Right atrium auricular region (tissue), 2 donors: ENCODE measurements at places on chromosomes 16 and 17. TPM values are rescaled to one million over a fixed set of nuclear protein-coding genes. Genes with fewer than 3 reads are reported as not detected.

GRCh38 chr16:55120826-55121225 is 190.2 kb downstream of the IRX5 start:
- H3K4me1 ChIP-seq: no peaks in the 10 kb centered on the region
- no peak overlapping the region for H3K4me3 ChIP-seq
- DNase-seq: no peak
- H3K36me3 ChIP-seq: no peaks in the 10 kb centered on the region
- no peaks in the 10 kb centered on the region for H3K27me3 ChIP-seq
- no peak overlapping the region for H3K27ac ChIP-seq

DNA sequence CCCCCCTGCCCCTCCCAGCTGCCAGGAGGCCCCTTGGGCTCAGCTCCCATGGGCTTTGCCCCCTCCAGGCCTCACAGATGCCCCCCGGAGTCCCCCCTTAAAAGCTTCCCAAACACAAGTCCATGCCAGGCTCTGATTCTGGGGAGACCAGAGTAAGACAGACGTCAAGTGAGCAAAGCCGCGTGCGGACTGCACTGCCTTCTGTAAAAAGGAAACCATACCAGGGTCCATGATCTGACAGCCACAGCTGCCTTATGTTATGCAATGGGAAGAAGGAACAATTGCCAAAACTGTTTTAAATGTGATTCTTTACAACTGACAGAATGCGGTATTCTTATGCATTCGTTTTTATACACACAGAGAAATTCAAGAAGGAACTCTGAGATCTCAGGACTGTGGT is 17.9 kb upstream of the HEXD start:
- H3K27me3 ChIP-seq: no peaks in the 10 kb centered on the region
- peaks cover 31% of the 10 kb centered on the region for H3K36me3 ChIP-seq
- no peak overlapping the region for H3K4me3 ChIP-seq
- H3K4me1 ChIP-seq: peaks cover 7% of the 10 kb centered on the region

- no peaks in the 10 kb centered on the region for H3K36me3 ChIP-seq
- no peak for DNase-seq
- H3K27ac ChIP-seq: no peak overlapping the region
- no peak overlapping the region for H3K4me3 ChIP-seq
Observed at GRCh38 chr16:30488764-30489605, 16.4 kb downstream of the ITGAL start.

GRCh38 chr17:6413065-6413464 is 21.9 kb downstream of the AIPL1 start:
- H3K27me3 ChIP-seq: no peaks in the 10 kb centered on the region
- no peaks in the 10 kb centered on the region for H3K4me1 ChIP-seq
- no peak overlapping the region for H3K27ac ChIP-seq
- H3K36me3 ChIP-seq: no peaks in the 10 kb centered on the region
- no peak overlapping the region for H3K4me3 ChIP-seq

DNA sequence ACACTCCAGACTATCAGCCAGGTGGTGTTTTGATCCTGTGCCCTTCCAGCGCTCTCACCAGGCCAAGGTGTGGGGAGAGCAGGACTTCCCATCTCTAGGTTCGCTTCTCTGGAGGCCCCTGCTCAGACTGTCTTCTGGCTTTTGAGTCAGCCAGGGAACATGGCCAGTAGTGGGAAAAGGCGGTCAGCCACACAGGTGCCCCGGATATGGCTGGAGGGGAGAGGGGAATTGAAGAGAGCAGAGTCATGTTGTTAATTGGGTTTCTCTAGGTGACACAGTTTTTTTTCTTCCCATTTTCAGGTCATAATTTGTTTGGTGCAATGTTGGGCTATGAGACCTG is 1.5 kb downstream of the MINK1 start:
- peaks cover 52% of the 10 kb centered on the region for H3K4me1 ChIP-seq
- no peaks in the 10 kb centered on the region for H3K36me3 ChIP-seq
- no peak for DNase-seq
- H3K27me3 ChIP-seq: no peaks in the 10 kb centered on the region
- no peak overlapping the region for H3K4me3 ChIP-seq

- peak overlapping the region; percentile 38 for H3K4me3 ChIP-seq
- no peaks in the 10 kb centered on the region for H3K36me3 ChIP-seq
Observed at GRCh38 chr17:61456688-61457225, 4.5 kb downstream of the TBX4 start.

DNA sequence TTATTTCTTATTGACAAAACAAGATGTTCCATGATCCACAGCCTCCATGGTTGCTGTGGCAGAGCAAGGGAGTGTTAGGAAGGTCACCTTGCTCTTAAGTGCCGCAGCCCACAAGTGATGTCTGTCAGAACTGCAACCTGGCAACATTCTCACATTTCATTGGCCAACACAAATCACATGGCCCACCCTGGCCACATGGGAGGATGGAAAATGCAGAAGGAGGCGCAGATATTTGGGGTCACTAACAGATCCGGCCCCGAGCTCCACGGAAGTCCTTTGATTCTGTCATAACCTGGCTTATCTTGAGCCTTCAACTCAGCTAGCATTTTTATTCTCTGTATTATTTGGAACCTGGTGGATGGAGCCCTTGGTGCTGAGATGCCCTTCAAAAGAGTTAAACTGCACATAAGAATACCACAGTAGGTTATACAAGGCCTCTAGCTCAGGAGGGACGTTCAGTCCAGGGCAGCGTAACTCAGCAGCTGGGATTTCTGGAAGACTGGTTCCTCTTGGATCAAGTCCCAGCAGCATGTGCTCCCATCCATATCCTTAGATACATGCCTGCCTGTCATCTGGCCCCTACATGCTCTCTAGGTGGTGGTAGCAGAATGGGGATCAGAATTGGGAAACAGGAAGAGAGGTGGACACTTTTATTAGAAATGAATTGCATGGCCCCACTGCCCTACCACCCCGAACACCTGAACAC is 508.1 kb downstream of the HAPSTR1 start:
- DNase-seq: no peak
- H3K4me3 ChIP-seq: no peak overlapping the region

GRCh38 chr16:89268987-89269735 is 51.7 kb downstream of the ZNF778 start:
- no peaks in the 10 kb centered on the region for H3K4me1 ChIP-seq
- DNase-seq: peak; percentile 67
- no peak overlapping the region for H3K4me3 ChIP-seq

- H3K4me1 ChIP-seq: no peaks in the 10 kb centered on the region
- DNase-seq: no peak
- H3K4me3 ChIP-seq: no peak overlapping the region
- H3K27ac ChIP-seq: no peak overlapping the region
Observed at GRCh38 chr17:21278450-21279197, 5.9 kb upstream of the MAP2K3 start.

The PRRT2 gene
- total RNA-seq: 0.52 TPM

The OTOA gene
- total RNA-seq: not detected

The SOST gene
- not detected for total RNA-seq

The RAP1GAP2 gene
- total RNA-seq: 32.9 TPM

The PRSS33 gene
- not detected for total RNA-seq

The PABPN1L gene
- not detected for total RNA-seq
